Natural killer cell (primary cell): ENCODE measurements at places on chromosomes 16 and 17. TPM values are rescaled to one million over a fixed set of nuclear protein-coding genes. Genes with fewer than 3 reads are reported as not detected.

- DNase-seq: no peak
Measured at GRCh38 chr16:51382211-51382610, 231.1 kb upstream of the SALL1 start.

GRCh38 chr17:6567528-6568183, 11.3 kb upstream of the PITPNM3 start:
- no peak for DNase-seq

DNA sequence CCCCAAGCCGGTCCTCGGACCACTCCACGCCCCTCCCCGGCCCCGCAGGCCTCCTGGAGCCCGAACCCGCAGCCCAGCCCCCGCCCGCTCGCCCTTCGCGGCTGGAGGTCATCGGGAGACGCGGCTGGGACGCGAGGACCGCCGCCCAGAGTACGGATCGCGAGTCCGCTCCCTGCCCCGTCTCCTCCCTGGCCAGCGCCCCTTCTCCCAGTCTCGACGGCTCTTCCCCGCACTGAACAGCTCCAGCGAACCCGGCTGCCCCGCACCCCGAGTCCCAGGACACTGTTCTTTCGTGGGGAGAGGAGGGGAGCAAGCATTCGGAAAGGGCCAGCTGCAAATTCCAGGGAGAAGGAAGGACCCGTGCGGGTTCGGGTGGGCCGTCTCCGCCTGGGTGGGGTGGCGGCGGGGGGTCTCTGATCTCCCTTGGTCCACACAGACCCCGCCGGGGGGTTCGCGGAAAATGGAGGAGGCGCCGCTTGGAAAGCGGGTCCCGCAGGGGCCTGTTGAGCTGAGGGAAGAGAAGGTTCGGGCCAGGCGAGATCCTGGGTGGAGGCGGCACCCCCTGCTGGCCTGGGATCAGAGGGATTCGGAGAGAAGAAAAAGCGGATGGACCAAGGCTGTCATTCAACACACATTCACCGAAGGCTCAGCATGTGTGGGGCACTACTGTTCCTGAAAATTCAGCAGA, 632 bp upstream of the RTN4RL1 start:
- DNase-seq: no peak

GRCh38 chr17:62713086-62713881, 85.8 kb downstream of the MRC2 start:
- no peak for DNase-seq

GRCh38 chr17:50501054-50501453, 7.2 kb upstream of the MYCBPAP start:
- DNase-seq: peak; percentile 53

DNA sequence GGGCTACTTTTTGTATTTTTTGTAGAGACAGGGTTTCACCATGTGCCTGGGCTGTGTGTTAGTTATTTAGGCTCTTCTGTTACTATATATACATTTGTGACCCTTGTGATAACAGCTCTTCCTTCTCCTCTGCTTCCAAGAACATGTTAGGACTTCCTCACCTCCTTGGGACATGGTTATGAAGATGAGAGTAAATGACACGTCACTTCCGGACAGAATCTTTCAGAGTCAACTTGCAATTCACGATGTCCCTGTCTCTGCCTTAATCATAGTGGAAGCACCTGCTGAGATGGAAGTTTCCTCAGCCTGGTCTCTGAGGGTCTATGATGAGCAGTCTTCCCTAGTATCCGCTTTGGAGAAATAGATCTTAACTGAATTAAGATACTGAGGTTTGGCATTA, 42.9 kb downstream of the CCDC42 start:
- DNase-seq: no peak

DNA sequence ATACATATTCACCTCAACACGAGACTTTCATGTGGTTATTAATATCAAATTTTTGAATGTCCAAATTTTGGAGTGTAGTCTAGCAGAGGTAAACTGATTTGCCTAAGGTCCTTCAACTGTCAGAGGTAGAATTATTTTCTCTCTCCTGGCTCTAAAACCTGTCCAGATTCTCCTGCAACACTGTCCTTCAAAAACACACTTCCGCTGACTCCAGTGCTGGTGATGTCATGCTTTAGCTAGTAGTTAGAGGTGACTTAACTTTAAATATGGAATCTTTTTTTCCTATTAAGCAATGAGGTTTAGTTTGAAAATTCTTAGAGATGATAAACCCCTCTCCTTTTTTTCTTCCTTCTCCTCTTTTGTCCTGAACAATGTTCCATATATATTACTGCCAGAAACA, 10.8 kb upstream of the CBLN1 start:
- DNase-seq: no peak

DNA sequence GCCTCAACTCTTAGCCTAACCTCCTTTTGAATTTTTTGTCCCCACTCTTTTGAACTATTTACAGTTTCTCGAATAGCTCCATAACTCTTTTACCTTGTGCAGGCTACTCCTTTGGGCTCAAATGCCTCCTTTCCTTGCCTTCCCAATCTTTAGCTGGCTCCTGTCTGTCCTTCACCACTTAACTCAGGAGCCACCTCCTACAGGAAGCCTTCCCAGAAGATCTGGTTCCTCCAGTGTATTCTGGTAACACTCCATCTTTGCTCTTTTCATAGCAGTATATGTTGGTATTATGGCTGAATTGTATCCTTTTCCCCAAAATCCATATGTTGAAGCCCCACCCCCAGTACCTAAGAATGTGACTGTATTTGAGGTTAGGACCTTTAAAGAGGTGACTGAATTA, 9.0 kb upstream of the GRB2 start:
- DNase-seq: no peak

- no peak for DNase-seq
Measured at GRCh38 chr17:43927060-43927864, 15.0 kb downstream of the PPY start.

- no peak for DNase-seq
Measured at GRCh38 chr16:66857437-66857836, 13.2 kb downstream of the CA7 start.

- DNase-seq: no peak
Measured at GRCh38 chr16:81796583-81797346, 17.7 kb downstream of the PLCG2 start.

DNA sequence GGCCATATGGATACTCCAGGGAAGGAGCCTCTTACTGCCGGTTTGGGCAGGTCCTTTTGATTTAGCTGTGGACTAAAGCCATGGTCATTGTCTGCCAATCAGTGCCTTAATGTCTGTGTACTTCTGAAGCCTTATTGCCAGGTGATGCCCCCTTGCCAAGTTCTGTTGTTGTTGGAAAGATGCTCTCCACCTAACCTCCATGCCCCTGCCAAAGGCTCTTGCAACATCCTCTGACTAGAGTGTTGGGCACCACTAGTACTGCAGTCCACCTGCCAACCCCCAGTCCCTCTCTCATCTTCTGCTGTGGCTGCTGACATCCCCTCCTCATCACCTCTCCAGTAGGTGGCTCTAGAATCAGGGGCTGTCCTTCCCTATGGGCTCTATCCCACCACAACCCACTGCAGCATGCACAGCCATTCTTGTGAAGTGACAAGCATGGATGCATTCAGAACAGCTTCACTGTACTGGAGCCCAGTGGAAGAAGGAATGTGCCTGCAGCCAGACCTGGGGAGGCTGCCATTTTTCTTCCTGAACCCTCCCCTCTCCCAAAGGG, 375.3 kb upstream of the CDH5 start:
- no peak for DNase-seq

- no peak for DNase-seq
Measured at GRCh38 chr16:87924811-87925670, 11.3 kb downstream of the CA5A start.

DNA sequence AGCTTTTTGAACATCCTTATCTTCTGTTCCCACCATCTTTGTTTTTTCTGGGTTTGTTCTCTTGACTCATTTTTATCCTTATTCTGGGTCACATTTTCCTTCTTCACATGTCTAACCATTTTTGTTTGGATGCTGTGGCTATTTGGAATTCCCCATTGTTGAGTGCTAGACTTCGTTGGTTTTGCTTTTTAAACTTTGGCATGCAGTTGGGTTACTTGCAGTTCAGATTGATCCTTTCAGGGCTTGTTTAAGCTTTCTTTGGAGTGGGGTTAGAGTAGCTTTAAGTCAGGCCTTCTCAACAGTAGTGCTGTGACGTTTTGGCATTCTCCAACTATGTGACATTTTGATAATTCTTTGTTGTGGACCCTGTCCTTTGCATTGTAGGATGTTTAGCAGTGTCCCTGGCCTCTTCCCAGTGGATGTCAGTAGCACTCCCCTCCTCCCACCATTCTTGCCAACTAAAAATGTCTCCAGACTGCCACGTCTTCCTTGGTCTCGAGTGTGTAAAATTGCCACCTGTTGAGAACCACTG, 21.1 kb downstream of the PRMT7 start:
- DNase-seq: no peak

DNA sequence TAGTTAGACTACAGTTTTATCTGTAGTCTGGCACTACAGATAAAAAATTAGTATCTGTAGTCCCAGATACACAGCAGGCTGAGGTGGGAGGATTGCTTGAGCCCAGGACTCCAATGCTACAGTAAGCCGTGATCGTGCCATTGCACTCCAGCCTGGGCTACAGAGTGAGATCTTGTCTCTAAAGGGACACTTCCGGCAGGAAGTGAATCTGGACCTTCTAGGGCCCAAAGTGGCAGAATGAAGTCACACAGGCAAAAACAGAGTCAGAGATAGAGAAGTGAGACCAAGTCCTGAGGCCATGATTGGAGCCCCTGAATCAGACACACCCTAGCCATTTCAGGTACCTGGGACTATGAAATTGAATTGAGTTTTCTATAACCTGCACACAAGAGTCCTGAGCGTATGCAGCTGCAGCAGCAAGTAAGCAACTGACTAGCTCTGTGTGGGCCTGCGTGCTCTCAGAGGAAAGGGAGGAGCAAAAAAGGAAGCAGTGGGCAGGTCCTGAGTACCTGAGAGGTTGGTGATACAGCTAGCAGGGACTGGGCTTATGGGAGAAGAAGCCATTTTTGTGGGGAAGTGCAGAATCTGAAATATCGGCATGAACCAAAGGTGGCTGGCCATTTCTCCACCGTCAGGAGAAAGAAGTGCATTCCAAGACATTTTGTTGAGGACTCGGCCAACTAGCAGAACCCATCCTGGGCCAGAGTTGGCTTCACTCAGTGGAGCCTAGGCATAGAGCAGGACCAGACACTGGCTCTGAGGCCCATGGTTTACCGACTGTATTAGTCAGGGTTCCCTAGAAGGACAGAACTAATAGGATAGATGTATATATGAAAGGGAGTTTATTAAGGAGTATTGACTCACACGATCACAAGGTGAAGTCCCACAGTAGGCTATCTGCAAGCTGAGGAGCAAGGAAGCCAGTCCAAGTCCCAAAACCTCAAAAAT, 27.2 kb upstream of the BRD7 start:
- no peak for DNase-seq

DNA sequence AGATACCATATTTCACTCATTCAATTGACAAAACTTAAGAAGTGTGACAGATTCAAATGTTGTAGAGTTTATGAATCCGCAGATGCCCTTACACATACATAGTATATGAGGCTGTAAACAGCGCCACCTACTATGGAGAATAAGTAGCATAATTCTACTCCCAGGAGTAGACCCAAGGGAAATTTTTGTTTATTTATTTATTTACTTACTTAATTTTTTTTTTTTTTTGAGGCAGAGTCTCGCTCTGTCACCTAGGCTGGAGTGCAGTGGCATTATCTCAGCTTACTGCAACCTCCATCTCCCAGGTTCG, 35.5 kb downstream of the GAN start:
- no peak for DNase-seq

GRCh38 chr16:16021988-16022682, 72.7 kb downstream of the ABCC1 start:
- DNase-seq: no peak

DNA sequence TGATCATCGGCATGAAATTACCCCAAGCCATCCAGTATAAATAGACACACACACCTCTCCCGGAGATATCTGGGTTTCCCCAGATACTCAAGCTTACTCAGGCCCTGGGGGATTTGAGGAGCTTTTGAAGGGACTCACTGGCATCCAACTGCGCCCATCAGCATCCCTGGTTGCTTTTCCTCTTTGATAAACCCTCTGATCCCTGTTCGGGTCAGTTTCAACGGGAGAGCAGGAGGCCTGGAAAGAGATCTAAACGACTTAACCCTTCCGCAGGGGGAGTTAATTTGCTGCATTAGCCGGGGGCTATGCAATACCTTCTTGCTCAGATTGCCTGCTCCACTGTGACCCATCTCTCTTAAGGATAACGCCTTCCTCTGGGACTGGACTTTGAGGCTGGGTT, 76.6 kb downstream of the MAF start:
- no peak for DNase-seq

GRCh38 chr17:64384253-64385186, 6.1 kb downstream of the PECAM1 start:
- DNase-seq: peak; percentile 45

DNA sequence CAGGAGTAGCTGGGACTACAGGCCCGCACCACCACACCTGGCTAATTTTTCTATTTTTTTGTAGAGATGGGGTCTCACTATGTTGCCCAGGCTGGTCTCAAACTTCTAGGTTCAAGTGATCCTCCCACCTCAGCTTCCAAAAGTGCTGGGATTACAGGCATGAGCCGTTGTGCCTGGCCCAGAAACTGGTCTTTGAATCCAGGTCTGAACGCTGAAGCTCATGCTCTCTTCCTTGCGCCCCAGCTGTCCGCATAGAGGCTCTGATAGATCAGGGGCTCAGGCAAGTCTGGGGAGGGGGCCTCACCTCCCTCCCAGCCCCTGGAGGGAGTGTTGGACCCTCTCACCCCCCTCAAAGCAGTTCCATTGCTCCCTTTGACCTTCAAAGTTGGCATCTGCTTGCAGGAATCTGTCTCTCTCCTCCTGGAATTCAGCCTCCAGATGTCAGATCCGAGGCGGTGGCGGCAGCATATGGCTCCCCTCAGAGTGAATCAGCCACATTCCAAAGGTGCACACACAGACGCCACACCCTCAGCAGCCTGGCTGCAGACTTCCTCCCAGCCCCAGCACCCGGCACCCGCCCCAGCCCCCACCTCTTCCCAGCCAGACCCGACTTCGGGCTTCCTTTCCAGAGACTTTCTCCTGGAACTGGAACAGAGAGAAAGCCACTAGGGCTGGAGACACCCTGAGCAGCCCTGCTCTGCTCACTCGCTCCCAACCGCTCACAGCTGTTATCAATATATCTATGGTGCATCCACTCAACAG, 16.9 kb upstream of the GLIS2 start:
- no peak for DNase-seq

- DNase-seq: peak; percentile 26
Measured at GRCh38 chr17:57948555-57949420, 6.4 kb downstream of the CUEDC1 start.

GRCh38 chr16:75043175-75043895, 44.5 kb downstream of the ZNRF1 start:
- no peak for DNase-seq

Gene CSH2
- not detected for total RNA-seq

Gene LPO
- total RNA-seq: not detected

Gene LRRC37A
- total RNA-seq: 8.0 TPM

Gene KIFC3
- 84.9 TPM for total RNA-seq

Gene CNTNAP4
- not detected for total RNA-seq

Gene HEATR9
- 10.0 TPM for total RNA-seq

Gene TP53TG3F
- not detected for total RNA-seq

Gene TSNAXIP1
- 0.15 TPM for total RNA-seq

Gene RHBDF1
- 0.26 TPM for total RNA-seq

Gene TP53TG3C
- total RNA-seq: not detected

Gene KCNJ2
- total RNA-seq: 2.5 TPM
